ENCODE measurements at places on chromosomes 7 and 10.

- no peak for DNase-seq
Observed at GRCh38 chr7:89966067-89966664, 188.1 kb upstream of the STEAP1 start.

- no peak for DNase-seq
Observed at GRCh38 chr10:77965294-77965693, 38.7 kb upstream of the DLG5 start.

DNA sequence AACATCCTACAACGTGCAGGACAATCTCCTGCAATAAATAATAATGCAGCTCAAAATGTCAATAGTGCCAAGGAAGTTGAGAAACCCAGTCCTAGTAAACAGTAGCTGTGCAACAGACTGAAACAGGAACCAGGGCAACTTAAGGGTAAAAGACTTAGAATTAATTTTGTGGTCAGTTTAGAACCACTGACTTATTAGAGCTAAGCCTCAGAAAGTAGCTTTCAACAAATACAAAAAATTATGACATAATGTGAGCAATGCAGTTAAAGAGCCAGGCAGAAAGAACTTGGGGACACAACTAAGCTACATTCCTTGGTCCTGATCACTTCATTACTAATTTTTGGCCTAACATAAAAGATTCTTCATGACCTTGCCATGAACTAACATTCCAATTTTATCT lies 195.4 kb downstream of the MACC1 start:
- no peak for DNase-seq

DNA sequence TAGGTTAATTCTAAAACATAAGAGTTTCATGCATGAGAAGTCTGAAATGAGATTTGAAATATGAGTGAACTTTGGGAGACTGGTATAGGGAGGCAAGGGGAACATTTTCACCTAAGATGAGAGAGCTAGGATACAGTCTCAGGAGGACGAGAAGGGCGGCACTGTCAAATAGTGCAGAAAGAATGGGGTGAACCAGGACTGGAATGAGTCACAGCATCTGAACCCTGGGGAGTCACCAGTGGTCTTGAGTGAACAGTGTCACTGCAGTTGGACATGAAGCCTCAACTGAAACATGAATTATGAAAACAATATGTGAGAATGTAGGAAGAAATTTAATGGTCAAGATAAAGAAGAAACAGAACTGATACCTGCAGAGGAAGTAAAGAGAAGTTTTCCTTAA lies 33.8 kb downstream of the GNG11 start:
- DNase-seq = no peak

GRCh38 chr10:6167456-6167855 lies 35.3 kb upstream of the PFKFB3 start:
- DNase-seq = no peak

Measured in stimulated activated CD8-positive, alpha-beta memory T cell treated with anti-CD3 and anti-CD28 coated beads, Interleukin-15, amount 100 ng/mL, for 1 hour (primary cell).